ENCODE measurements at places on chromosomes 3 and 15.

GRCh38 chr3:148882288-148882687 lies 17.2 kb downstream of the CPA3 start:
- no peak for DNase-seq

GRCh38 chr3:25235031-25235430 lies 193.0 kb upstream of the RARB start:
- no peak for DNase-seq

DNA sequence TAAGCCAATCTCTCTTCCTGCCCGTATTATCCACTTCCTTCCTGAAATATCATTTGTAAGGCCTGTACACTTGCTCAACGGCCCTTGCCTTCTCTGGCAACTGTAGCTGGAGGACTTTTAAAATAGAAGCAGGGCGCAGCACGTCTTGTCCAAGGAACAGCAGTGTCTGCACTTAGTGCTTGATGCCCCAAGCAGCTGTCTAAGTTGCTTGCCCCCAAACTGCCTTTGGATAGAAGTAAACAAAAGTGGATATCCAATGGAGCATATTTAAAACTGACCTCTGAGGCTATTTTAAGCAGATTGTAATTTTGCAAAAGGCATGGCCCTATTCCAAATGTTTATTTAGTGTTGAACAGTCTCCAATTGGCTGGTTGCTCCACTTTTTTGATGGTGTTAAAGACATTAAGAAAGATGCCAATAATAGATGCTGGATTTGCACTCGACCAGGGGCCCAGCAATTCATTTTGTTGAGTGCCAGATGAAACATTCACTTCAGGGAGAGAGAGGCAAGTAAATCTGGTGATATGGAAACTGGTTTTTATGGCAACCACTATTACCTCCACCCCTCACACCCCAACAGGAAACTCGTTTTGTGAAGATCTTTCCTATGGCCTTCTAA lies 526.8 kb upstream of the TBL1XR1 start:
- DNase-seq: peak; percentile 69

DNA sequence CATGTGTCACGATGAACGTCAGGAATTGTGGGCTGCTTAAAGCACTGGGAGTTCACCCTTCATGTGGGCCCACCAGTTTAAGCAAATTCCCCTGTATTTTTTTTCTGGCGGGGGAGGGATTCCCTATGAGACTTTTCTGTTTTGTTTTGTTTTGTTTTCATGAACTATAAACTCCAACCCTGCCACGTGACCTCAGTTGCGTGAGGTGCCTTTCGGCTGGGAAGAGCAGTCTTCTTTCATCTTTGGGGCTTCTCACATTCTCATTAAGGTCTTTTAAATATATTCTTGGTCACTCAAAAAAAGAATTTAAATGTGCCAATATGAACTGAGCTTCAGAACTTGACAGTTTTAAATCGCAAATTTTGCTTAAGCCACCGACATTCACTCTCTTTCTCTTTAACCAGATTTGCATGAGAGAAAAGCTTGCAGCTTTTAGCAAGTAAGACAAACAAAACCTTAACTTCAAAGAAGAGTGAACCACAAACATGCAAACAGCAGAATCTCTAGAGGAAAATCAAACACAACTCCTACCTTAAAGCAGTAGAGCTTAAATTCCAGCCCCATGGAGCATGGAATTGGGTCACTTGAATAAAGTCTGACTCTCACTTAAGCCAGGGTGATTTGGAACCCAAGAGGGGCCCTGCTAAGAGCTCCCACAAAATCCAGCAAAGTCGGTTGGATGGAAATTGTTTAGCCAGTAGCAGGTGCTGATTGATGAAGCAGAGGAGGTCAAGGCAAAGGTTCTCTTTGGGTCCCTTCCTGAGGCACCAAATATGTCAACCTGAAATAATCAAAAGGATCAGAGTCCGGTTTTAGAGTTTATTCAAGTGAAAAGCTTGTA lies 699.8 kb upstream of the GBE1 start:
- DNase-seq: no peak

DNA sequence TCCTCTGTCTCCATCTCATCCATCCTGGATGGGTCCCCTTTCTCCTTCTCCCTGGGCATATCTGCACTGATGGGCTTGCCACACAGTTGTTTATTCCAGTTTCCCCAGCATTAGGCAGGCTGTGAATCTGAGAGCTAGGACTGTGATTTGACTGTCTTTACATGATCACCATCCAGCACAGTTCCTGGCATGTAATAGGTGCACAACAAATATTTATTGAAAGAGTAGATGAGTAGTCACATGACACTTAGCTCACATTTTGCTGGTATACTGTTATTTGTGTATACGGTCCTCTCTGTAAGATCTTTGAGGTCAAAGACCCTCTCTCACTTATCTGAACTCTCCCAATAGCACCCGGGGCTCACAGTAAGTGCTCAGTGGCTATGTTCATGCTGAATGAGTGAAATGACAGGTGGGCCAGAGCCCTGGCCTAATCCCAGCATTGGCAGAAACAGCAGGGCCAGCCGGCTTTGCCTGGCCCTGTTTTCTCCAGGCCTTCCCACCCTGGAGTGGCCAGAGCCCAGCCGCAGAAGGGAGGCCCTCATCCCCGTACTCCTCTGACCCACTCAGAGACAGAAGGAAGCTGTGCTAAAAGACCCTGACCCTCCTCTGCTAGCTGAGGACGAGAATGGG lies 16.2 kb upstream of the BAHD1 start:
- DNase-seq: no peak

GRCh38 chr3:171339598-171339997 lies 120.6 kb downstream of the TNIK start:
- peak; percentile 87 for DNase-seq

All from lower lobe of right lung (tissue), 2 donors.